ENCODE measurements at places on chromosomes 2 and 18.

DNA sequence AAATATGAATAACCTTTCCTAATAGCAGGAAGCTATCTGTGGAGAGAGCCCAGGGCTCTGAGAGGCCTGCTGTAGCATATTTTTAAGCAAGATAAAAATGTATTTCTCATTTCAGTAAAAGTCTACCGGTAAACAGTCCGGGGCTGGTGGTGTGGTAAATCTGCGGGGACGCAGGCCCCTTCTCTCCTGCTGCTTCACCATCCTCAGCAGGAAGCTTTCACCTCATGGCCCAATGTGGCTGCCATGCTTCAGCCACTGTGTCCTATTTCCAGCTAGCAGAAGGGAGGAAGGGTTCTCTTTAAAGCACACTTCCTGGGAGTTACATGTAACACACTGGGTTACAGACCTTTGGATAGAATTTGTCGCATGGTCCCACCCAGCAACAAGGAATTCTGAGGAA lies 79.5 kb upstream of the ODC1 start:
- DNase-seq, result no peak

DNA sequence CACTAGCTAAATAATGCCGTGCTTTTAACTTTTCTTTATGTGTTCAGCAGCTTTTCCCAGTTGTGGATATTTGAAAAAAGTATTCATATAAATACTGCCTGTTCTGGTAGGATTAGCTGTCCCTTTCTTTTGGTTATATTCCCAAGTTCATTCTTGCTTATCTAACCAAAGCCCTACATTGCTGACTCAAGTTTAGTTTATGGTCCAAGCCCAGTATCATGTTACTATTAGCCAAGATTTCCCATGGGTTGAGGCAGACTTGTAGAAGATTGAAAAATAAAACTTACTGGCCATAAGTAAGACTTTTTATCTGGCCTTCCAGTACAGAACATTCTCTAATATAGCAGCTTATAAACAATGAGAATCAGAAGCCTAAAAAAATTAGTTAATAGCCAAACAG lies 49.7 kb upstream of the NFE2L2 start:
- DNase-seq, result no peak

DNA sequence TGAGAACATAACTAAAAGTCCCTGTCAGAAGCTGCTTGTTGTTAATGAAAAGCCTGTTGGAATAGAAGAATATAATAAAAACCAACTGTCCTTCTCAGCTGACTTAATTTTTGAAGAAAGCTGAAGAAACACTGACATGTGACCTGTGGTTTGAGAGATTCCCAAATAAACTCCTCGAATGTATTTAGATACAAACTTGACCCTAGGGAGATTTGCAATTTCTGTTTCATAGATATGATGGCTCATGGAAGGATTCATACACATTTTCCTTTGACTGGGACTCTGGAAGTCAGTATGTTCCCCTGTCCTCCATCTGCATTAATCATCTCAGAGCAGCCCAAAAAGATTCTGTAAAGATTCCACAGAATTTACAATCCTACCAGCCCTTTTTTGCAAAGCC lies 195.1 kb downstream of the TMEM247 start:
- DNase-seq, result no peak

GRCh38 chr2:71798266-71799012 lies 345.1 kb downstream of the DYSF start:
- DNase-seq, result no peak

- no peak for DNase-seq
Observed at GRCh38 chr18:32060026-32060425, 31.6 kb upstream of the RNF138 start.

GRCh38 chr2:173568054-173568453 lies 213.4 kb downstream of the CDCA7 start:
- no peak for DNase-seq

GRCh38 chr2:20150806-20151571 lies 73.9 kb downstream of the SDC1 start:
- DNase-seq, result no peak

- DNase-seq, result no peak
Observed at GRCh38 chr2:50397992-50398765, 633.8 kb downstream of the NRXN1 start.

GRCh38 chr18:33652635-33653034 lies 74.6 kb downstream of the ASXL3 start:
- no peak for DNase-seq

DNA sequence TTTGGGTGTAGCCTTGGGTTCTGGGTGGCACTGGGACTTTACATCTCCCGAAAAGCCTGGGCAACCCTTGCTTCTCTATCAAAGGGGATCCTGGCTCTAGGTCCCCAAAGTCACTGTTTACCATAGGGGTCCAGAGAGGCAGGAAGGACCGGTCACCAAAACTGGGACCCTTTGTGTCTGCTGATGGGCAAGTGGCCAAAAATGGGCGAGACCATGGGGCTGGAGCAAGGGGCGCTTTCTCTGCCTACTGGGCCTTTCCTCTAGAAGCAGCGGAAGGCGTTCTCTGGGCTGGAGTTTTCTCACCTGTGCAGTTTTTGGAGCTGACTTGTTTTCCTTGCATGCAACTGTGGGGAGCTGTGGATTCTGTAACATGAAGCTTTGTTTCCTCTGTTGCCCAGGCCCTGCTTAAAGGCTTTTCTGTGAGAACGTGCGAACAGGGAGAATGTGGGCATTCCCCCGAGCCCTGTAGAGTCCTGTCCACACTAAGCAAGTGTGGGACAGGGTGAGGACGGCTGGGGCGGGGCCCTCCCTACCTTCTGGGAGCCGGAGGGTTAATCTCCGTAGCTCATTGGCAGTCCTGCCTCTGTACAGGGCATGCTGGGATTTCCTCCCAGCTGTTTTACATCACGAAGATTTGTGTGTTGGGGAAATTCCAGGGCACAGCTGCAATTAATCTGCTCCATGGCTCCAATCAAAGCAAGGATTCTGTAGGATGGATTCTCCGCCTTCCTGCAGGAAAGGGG lies 50.2 kb downstream of the TGOLN2 start:
- peak; percentile 93 for DNase-seq

GRCh38 chr2:105869341-105869740 lies 124.6 kb downstream of the NCK2 start:
- no peak for DNase-seq

- no peak for DNase-seq
Observed at GRCh38 chr18:50008306-50008705, 186.6 kb downstream of the MYO5B start.

DNA sequence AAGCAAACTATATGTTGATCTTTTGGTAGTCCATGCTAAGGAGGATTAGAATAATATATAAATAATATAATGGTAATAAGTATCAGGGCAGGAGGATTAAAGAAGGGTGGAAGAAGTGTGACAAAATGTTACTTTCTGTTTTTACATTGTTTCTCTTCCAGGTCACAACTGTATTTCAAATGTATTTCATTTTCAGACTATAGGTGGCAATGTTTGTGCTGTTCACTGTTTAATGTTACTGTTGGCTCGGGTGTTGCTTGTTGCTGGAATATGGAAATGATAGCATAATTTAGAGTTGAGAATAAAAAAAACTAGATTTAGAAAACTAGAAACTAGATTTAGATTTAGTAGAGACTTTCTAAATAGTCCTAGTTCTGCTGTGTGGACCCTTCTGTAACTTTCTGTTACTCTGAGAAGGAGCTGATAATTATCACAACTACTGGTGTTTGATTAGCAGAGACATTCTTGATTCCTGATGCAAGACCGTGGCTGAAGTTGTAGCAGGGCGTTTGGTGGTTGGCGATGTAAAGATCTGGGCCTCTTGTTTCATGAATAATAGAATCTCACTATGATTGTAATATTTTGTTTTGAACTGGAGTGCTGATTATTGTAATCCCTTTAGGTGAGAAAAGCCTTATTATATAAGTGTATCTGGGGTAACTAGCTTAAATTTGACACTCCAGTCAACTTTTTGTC lies 7.9 kb downstream of the NEDD4L start:
- no peak for DNase-seq

GRCh38 chr2:160932960-160933359 lies 227.3 kb upstream of the TANK start:
- no peak for DNase-seq

- no peak for DNase-seq
Observed at GRCh38 chr2:158125756-158126498, 24.3 kb downstream of the UPP2 start.

DNA sequence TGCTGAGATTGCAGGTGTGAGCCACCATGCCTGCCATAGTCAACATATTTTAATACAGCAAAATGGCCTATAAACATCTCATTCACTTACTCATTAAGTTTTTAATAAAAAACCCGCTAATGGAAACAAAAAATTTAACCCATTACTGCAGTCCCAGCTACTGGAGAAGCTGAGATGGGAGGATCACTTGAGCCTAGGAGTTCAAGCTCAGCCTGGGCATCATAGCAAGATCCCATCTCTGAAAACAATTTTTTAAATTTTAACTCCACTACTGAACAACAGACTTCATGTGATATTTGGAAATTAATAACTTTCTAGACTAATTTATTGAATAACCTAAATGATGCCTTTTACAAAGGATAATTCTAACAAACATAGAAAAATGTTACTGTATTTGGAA lies 5.4 kb downstream of the PPP4R3B start:
- DNase-seq, result no peak

- DNase-seq, result peak; percentile 84
Observed at GRCh38 chr18:79400591-79401381, 5.1 kb downstream of the NFATC1 start.

GRCh38 chr2:141611-142010 lies 95.3 kb upstream of the FAM110C start:
- no peak for DNase-seq

DNA sequence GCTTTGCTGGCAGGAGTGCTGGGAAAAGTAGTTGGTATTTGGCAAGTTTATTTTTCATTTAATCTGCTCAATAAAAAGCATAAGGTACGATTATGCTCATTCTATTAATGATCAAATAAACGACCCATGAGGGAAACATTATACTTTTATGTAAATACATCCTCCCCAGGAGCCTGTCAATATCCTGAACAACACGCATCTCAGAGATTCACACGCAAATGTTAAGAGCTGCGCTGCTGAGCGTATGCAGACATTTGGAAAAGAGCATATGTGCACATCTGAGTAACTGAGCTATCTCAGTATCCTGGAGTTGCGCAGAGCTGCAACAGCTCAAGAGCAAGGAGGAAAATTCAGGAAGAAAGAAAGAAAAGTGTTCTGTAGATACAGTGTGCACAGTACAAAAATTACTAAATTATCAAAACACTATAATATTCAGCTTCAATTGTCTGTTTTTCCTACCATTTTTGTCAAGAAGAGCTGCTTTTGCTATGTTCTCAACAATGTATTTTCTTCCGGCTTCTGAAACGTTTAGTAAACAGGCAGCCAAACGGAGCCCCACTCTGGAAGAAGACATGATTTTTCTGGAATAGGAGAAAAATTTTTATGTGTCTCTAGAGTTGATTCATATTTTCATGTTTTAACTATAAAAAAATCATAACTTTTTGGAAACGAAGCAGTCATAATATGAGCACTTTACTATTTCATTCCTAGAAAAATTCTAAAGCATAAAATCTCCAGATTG lies 2.4 kb downstream of the FTCDNL1 start:
- DNase-seq, result no peak

GRCh38 chr2:54964816-54965215 lies 85.4 kb downstream of the RTN4 start:
- DNase-seq, result no peak

DNA sequence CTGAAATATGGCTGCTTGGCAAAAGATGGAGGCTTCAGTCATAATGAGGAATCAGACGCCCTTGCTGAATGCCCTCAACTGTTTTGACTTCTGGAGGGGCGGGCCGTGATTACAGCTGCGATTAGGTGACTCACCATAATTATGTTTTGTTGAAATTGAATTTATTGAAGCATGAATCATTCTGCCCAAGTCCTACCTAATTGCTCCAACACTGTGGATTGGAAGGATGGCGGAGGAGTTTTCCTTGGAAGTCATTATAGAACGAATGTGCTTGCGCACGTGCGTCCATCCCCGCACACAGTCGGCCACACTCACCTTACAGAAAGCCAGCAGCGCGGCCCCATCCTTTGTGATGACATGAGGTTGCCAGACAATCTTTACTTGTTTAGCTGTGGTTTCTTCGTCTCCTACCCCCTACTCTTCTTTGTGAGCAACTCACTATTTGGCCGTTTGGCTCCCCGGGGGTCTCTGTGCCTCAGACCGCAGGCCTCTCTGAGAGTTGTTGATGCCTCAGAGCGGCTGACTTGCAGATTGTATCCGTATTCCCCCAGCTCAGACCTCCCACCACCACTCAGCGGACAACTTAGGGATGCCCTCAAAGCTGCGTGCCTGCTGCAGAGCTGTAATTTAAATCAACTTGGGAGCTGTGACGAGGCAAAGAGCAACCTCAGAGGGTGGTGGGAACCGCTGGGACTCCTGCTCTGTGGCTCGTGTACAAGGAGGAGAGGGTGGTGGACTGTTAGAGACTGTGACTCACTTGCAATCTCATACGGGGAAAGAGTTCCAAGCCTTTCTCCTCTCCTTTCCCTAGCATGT lies 513.4 kb downstream of the TNS1 start:
- DNase-seq, result no peak

DNA sequence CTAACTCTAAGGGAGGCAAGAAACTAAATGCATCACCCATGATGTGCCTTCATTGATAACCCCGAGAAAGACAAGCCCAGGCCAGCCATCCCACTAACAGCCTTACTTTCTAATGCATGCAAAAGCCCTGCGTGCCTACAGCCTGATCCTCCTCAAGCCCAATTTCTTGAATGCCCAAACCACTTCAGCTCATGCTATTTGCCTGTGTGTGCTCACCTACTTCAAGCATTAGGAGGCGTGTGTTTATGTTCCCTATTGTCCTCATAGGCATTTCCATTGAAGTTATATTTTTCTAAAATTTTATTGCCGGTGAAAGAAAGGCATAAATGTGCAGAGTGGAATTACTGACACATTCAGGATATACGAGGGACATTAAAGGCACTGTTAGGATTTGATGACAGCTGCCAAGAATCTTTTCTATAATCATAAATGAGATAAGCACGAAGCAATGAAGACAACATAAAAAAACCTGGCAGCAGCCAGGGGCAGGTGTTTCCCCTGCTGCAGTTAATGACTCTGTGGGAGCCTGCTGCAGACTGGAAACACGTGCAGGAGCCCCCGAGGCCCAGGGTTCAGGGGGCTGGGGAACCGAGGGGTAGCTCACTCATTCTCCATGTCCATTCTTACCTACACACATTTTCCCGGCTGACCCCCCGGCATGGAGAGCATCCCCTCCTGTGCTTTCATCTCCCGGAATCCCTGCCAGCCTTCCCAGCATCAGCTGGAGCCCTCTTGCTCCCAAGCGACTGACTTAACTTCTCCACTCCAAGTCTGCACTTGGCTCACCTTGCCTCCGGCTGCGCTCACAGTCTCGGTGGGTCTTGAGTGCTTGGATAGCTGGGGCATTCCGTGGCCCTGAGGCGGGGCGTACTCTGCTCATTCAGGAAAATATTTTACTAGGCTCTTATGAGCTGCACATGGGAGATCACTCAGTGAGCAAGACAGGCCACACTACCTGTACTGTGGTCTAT lies 292.3 kb upstream of the SIX2 start:
- peak; percentile 42 for DNase-seq
